ENCODE measurements at places on chromosomes 3 and 15.

DNA sequence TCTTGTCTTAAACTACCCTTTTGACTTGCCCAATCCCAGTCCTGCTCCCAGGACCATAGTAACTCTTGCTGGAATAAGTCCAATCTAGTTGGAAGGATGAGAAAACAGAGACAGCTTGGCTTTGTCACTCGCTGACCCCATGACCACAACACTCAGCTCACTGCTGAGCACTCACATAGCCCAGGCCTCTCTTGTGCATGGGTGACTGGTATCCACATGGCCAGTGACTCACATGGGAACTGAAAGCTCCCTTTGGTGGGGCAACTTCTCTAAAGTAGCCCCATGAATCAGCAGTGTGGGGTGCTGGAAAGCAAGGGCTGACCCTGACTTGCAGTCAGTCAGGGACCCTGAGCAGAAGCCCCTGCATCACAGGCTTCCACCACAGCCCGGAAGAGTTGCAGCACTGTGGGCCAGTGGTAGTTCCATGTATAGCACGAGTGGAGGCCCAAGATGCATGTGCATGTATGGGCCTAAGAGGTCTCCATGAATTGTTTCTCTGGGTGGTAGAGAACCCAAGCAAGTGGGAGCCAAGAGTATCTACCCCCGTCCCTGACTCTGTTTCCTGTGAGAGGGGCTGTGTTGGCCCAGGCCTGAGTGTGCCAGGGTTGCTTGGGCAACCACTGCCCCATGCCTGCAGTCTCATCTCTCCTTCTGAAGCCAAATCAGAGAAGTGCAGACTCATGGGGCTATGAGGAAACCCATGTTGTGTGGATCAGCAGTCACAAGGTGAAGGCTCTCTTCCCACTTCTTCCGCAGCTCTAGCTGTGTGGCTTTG, 62.1 kb upstream of the XCR1 start:
- no peak for DNase-seq

DNA sequence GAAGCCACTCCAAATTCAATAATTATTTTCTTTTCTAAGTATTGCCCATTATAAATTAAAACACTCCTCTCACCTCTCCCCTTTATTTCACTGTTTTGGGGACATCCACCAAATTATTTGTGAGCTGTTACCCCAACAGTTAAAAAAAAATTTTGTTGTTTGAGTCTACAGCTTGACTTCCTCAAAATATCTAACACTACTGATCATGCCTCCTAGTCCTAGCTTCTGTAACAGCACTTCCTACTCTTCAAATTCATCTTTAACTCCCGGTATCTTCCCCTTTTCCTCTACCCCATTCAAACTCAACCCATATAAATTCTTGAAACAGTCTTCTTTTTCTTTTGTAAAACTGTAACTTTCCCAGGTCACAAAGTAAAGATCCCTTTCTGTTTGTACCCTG, 15.9 kb downstream of the PARL start:
- DNase-seq, result no peak

- no peak for DNase-seq
These were observed 62.5 kb downstream of the TLE3 start for GRCh38 chr15:70035051-70035718.

DNA sequence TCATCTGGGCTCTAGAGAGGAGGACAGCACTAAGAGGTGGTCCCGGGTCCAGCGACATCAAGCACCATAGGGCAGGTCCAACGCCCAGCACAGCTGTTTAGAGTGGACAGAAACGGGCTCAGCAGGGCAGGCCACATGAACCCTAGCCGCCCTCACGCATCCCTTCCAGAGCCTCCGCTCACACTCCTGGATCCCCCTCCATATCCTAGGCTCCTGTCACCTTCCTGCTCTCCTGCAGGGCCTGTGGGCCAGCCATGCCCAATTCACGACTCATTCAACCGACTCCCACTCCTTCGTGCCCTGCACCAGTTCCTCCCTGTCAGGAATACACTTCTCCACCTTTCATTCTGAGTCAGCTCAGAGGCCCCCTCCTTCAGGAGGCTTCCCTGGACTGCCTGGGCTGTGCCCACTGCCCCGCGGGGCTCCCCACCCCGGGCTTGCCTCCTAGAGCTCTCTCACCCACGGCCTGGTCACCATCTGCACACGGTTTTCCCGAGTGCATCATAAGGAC, 90.2 kb downstream of the LINGO1 start:
- no peak for DNase-seq

GRCh38 chr3:54983266-54984099, 55.6 kb upstream of the LRTM1 start:
- no peak for DNase-seq

DNA sequence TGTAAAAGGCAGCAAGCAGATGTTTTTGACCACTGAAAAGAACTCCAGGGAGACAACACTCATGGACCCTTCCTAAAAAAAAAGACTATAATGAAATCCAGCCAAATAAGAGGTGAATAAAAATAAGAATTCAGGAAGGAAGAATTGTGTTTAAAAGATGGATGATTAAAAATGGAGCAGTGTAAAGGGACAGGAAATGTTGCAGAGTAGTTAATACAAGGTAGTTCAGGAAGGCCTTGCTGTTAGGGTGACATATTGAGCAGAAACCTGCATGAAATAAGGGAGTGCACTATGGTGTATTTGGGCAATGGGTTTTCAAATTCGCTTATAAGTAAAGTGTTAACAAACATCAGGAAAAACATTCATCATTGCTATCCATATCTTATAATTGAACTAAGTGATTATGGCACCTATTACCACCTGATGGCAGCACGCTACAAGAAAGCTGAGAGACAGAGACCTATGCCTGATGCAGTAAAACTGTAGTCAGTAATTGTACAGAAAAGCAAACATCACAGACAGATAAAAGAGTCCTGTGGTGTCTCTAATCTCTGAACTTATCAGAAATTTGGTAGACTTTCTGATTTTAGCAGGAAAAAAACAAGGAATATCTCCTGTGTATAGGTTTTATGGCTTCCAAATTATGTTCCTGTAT, 5.8 kb upstream of the DBR1 start:
- peak; percentile 48 for DNase-seq

GRCh38 chr3:123479891-123480290, 31.0 kb upstream of the ADCY5 start:
- no peak for DNase-seq

DNA sequence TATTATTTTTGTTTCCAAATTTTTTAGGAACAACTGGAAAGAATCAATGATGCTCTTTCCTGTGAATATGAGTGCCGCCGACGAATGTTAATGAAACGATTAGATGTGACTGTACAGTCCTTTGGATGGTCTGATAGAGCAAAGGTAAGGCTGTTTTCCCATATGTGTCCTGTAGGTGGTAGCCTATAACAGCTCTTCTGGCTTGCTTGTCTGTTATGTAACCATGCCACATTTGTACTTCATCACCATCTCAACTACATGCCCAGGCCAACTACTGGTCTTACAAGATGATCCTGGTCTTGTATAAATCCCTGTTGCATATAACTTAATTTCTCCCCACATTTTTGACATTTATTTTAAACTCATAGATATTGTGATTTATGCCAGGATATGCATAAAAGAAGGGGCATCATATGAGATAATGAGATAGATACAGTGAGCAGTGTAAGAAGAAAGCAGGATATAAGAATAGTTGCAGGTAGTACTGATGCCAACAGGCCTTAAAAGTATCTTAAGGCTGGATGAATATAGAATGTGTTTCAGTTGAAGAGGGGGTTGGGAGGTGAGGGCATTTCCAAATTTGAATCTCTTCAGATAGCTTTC, 20.3 kb downstream of the FAM98B start:
- DNase-seq, result peak; percentile 85

DNA sequence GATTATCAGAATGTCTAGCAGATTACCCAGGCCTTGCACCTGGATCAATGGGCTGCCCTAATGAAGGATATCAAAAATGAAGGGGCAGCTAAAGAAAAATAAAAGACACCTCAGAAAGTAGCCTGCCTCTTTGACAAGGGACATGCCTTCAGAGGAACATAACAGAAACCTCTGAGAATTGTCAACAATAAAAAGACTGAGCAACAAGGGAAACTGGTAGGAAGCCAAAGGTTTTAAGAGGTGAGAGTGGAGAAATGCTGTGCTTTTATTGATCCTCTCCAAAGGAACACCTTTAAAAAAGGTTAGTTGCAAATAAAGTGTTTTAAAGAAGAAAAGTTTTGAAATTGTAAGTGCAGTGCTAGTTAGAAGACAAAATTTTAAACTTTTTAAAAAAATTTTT, 187.8 kb upstream of the TTC14 start:
- no peak for DNase-seq

DNA sequence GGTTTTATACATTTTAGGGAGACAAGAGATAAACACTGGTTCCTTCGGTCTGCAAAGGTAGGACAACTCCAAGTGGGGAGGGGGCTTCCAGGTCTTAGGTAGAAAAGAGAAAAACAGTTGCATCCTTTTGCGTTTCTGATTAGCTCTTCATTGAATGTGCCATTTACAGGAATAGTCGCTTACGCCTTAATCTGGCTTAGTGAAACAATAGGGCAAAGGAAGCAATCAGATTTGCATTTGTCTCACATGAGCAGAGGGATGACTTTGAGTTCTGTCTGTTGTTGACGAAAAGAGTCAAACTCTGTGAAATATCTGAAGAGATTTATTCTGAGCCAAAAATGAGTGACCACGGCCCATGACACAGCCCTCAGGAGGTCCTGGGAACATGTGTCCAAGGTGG, 166.0 kb upstream of the ATP10A start:
- no peak for DNase-seq

All from brain (organoid and tissue), 16 donors.